ENCODE measurements at places on chromosomes 4 and X.

DNA sequence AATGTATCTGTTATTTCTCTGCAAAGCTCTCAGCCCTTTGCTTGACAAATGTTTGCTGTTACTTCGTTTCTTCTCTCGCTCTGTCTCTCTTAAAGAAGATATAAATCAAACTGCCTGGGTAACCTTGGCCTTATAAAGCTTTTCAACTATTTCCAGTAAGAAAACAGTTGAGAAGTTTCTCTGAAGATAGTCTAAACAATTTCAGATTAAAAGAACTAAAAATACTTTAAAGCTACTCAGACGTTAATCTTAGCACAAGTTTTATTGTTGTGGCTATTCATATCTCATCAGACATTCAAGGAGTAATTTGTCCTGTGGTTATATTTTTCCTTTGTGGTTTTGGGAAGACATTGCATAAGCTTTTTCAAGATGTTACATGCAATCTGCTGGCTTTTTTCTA, 22.6 kb downstream of the HOPX start:
- DNase-seq, result no peak

- no peak for DNase-seq
Measured at GRCh38 chr4:83910693-83911092, 374.8 kb downstream of the GPAT3 start.

DNA sequence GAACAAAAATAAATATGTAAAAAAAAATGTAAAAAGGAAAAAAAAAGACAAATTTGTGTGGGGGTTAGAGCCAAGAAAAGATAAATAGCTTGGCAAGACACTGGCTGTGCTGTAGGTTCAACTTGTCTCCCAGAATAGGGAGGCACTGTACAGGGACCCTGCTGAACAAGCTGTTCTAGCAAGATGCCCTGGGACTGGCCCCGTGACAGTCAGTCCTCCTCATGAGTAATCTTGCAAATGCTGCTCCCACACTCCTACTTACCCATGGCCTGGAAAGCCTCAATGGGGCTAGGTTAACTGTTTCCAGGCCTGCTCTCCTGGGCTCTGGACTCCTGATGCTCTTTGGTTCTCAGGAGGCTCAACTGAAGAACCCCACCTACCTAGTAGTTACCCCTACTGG, 106.8 kb downstream of the ATG4A start:
- no peak for DNase-seq

DNA sequence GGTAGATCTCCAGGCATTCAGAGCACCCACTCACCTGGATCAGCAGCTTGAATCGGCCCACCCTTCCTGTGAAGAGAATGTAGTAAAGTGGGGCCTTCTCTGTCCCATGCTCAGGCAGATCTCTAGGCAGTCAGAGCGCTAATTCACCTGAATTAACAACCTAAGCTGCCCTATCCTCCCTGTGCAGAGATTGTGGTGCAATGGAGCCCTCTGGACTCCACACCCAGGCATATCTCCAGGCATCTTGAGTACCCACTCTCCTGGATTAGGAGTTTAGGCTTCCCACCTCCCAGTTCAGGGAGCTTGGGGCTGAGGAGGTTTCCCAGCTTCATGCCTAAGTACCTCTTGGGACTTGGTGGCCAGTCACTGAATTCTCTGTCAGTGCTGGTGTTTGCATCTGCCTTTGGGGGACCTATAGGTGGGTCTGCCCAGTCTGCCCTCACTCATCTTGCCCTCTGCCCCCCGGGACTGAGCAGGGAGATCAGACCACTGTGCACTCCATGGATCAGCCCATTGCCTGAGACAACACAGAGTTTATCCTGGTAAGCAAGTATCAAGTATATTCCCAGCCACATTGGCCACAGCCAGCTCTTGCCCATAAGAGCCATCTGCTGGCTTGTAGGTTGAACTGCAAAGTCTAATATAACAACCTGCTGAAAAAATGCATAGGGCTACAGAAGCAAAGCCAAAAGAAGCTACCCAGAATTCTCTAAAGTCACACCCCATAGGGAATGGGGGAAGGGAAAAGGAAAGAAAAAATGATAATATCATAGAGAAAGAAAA, 372.9 kb downstream of the KLHL13 start:
- no peak for DNase-seq

- no peak for DNase-seq
Measured at GRCh38 chrX:1336331-1336943, at the start of gene IL3RA. IL3RA (plus strand) TSS chrX:1336785; CDS start chrX:1341766, 4,981 bp downstream.

GRCh38 chr4:184259866-184260265, 42.2 kb upstream of the ENPP6 start:
- no peak for DNase-seq

Measured in stimulated activated CD8-positive, alpha-beta memory T cell treated with anti-CD3 and anti-CD28 coated beads, Interleukin-7, amount 100 ng/mL, for 24 hours (primary cell).